HuH-7.5 (cell line): ENCODE measurements at places on chromosomes 11 and 22.
A peak's percentile ranks its signal among the peaks of the same experiment; 100 is the strongest.

DNA sequence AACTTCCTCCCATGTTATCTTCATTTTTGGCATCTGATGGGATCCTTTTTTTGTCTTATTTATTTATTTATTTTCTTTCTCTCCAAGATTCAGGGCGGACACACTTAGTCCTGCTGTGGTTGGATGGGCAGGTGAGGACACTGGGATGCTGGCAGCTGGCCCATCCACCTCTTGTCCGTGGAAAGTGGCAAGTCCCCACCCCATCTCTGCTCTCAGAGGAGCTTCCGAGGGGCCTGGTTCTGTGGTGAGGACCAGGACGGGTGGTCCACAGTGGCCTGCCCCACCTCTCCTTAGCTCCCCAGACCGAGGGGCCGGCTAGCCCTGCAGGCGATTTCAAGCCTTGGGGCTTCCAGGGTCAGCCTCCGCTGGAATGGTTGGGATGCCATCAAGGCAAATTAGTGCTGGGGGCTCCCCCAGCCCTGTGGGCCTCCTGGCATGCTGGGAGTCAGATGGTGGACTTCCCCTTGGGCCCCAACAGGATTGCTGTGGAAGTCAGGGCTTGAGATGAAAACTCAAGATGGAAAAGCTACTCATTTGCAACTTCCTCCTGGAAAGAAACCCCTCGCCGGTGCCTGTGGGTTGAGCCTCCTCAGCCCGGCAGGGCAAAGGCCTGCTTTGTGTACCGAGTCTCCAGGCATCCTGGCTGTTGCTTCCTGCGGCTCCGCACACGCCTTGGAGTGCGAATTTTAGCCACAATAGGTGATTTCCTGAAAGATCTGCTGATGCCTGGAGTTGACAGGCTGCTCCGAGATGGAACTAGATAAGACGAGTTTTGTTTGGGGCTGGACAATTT lies 31.2 kb upstream of the LINC01488 start:
- DNase-seq, result no peak

GRCh38 chr11:64006398-64006797 lies 20.2 kb downstream of the OTUB1 start:
- no peak for DNase-seq

GRCh38 chr11:60370811-60371298 lies 7.5 kb upstream of the MS4A7 start:
- DNase-seq, result no peak

GRCh38 chr11:76523147-76523546 lies 78.3 kb downstream of the EMSY start:
- no peak for DNase-seq

- DNase-seq, result peak; percentile 29
These were observed 15.8 kb upstream of the MMP20 start for GRCh38 chr11:102640946-102641345.

GRCh38 chr11:43573233-43573632 lies 107.3 kb upstream of the HSD17B12 start:
- DNase-seq, result no peak

DNA sequence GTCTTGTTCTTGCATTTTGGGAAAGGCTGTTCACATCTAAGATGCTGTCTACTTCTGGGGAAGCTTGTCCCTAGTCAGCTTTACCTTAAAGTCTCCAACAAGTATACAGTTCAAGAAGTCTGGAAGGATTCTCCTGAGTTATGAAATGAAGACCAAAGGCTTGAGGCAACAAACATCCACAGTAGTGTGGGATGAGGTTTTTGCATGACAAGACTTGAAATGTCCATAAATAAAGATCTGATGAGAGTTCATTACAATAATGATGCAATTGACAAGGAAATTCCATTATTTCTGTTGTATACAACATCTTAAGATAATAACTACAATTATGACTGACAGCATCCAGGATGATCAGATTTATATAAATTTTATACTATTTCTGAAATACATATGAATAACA lies 21.3 kb upstream of the KDM4E start:
- DNase-seq, result no peak

DNA sequence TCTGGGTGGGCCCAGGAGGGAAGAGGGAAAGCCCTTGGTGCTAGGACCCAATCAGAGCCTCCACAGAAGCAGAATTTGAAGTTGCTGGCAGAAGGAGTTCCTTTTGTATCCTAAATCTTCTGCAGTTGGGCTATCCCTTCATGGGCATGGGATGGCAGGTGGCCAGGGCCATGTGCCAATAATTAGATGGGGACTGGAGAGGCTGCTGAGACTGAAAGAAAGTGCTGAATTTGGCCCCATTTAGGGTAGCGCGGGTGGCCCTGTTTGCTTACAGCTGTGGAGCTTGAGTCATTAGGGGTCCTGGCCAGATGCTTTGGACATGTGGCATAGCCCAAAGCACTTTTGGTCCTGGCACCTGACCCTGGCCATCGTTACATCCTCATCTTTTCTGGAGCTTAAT lies 27.1 kb downstream of the PARVA start:
- DNase-seq, result no peak

DNA sequence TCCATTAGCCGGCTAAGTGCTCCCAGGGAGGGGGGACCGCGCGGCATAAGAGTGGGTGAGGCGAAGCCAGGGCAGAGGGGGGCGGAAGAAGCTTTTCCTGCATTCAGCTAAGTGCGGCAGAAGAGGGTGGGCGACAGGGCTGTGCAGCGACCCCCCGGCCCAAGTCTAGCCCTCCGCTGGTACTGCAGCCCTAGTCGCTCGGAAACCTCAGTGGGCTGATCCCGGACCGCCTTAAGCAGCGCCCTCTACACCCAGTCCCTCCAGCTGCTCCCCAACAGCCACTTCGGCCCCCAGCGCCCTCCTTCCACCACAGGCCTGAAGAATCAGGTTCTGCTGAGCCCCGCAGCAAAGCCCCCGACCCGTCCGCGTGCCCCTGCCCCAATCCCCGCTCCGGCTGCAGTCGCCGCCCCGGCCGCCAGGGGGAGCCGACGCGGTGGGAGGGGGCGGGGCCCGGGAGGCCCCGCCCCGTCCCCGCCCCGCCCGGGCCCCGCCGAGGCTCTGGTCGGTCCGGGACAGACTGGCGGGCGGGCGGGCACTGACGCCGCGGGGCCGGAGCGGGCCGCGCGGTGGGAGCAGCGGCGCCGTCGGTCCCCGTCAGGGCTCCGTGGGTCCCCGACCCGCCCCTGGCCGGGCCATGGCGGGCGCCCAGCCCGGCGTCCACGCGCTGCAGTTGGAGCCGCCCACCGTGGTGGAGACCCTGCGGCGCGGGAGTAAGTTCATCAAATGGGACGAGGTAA lies at the start of gene PLCB3:
TSS of gene PLCB3 (plus strand) at position 515 of the 737 bp plus-strand sequence. CDS start at position 635, 120 bp downstream.
- DNase-seq, result peak; percentile 80
